Spleen (tissue), 13 donors: ENCODE measurements at places on chromosomes 16 and 17.
A peak's percentile ranks its signal among the peaks of the same experiment; 100 is the strongest.

DNA sequence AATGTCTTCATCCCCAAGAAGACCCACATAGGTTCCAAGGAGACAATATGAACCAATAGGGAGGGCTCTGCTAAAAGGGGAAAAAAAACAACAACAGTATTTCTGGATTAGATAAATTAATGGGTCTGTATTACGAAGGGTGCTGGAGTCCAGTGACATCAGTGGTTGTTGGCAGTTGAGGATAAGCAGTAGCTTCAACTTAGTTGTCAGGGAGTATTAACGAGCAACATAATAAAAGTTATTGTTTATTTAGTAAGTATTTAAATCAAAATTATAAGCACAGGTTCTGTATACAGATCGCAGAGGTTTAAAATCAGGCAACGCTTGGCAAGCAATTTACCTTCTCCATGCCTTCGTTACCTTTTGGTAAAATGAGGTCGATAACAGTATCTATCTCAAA lies 7.6 kb upstream of the CACNG4 start:
- DNase-seq, result no peak

GRCh38 chr16:4898811-4899473 lies 38.0 kb downstream of the PPL start:
- no peak for DNase-seq

GRCh38 chr17:42474276-42474675 lies 15.6 kb downstream of the ATP6V0A1 start:
- DNase-seq, result no peak

GRCh38 chr16:67014634-67015312 lies 14.2 kb upstream of the CBFB start:
- peak; percentile 20 for DNase-seq

GRCh38 chr17:82392941-82393340 lies 21.4 kb downstream of the UTS2R start:
- no peak for DNase-seq

DNA sequence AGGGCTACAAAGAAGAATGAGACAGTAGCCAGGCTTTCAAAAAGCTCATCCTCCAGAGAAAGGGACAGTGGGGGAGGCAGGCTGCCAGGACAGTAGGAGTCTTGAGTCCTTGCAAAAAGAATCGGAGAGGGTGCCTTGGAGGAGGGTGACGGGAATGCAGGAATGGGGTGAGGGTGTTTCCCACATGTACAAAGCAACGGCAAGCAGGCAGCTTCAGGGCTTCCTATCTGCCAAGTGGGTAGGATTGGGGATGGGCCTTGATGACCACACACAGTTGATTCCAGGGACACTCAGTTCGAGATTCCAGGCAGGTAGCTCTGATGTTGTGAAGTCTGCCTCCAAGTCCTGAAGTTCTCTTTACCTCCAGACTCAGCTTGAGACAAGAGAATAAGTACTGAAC lies 54.4 kb downstream of the C17orf67 start:
- no peak for DNase-seq
